Chondrocyte (in vitro differentiated cells): ENCODE measurements at places on chromosomes 3 and 15. TPM values are rescaled to one million over a fixed set of nuclear protein-coding genes. Genes with fewer than 3 reads are reported as not detected.

- peaks cover 18% of the 10 kb centered on the region for H3K27me3 ChIP-seq
- DNase-seq, result no peak
- H3K4me3 ChIP-seq, result no peak overlapping the region
- H3K4me1 ChIP-seq, result no peaks in the 10 kb centered on the region
- no peak overlapping the region for H3K27ac ChIP-seq
- no peaks in the 10 kb centered on the region for H3K36me3 ChIP-seq
Observed at GRCh38 chr3:191070762-191071403, 128.2 kb upstream of the OSTN start.

Gene BNC1
- total RNA-seq, result 1.7 to 2.8 TPM (median 2.3 TPM) in 3 replicates

Gene SMCO1
- total RNA-seq, result not detected in 3 replicates

Gene SLC38A3
- total RNA-seq, result 1.00 to 1.9 TPM (median 1.2 TPM) in 3 replicates

Gene PDCD10
- total RNA-seq, result 37.2 to 40.7 TPM (median 39.1 TPM) in 3 replicates

GRCh38 chr3:30760737-30761136, 133.7 kb downstream of the GADL1 start:
- H3K36me3 ChIP-seq, result no peaks in the 10 kb centered on the region
- H3K27me3 ChIP-seq, result no peaks in the 10 kb centered on the region
- no peak overlapping the region for H3K4me3 ChIP-seq
- no peaks in the 10 kb centered on the region for H3K4me1 ChIP-seq
- no peak overlapping the region for H3K27ac ChIP-seq

DNA sequence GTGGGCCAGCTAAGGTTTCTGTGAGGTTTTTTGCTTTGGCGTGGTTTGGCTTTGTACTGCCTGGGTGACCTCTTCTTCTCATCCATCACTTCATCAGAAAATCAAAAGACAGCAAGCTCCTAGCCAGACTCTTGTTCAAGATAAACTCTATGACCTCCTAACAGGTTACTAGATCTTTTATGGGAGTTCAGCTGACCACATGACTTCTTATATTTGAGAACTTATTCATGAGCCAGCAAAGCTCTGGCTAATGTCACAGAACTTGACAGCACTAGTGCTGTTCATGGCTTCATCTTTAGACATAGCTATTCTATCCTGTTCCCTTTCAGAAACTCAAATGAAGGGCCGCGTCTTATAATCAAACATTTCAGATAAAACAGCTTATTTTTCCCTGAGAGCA, 527.1 kb upstream of the GOLIM4 start:
- H3K36me3 ChIP-seq, result no peaks in the 10 kb centered on the region
- no peak overlapping the region for H3K27ac ChIP-seq
- H3K4me1 ChIP-seq, result peaks cover 6% of the 10 kb centered on the region
- H3K27me3 ChIP-seq, result no peaks in the 10 kb centered on the region

GRCh38 chr3:101154401-101154800, 161.2 kb upstream of the ABI3BP start:
- no peak overlapping the region for H3K4me3 ChIP-seq
- no peak overlapping the region for H3K27ac ChIP-seq
- peaks cover 3% of the 10 kb centered on the region for H3K36me3 ChIP-seq
- peaks cover 18% of the 10 kb centered on the region for H3K4me1 ChIP-seq
- H3K27me3 ChIP-seq, result no peaks in the 10 kb centered on the region

- H3K27ac ChIP-seq, result no peak overlapping the region
- H3K4me1 ChIP-seq, result peaks cover 11% of the 10 kb centered on the region
- no peaks in the 10 kb centered on the region for H3K27me3 ChIP-seq
- peaks cover 3% of the 10 kb centered on the region for H3K36me3 ChIP-seq
Observed at GRCh38 chr3:28989646-28990089, 291.2 kb upstream of the RBMS3 start.

GRCh38 chr3:152245498-152246170, 23.1 kb upstream of the MBNL1 start:
- peaks cover 5% of the 10 kb centered on the region for H3K4me1 ChIP-seq
- no peaks in the 10 kb centered on the region for H3K27me3 ChIP-seq
- no peak for DNase-seq
- no peak overlapping the region for H3K27ac ChIP-seq
- H3K4me3 ChIP-seq, result no peak overlapping the region

DNA sequence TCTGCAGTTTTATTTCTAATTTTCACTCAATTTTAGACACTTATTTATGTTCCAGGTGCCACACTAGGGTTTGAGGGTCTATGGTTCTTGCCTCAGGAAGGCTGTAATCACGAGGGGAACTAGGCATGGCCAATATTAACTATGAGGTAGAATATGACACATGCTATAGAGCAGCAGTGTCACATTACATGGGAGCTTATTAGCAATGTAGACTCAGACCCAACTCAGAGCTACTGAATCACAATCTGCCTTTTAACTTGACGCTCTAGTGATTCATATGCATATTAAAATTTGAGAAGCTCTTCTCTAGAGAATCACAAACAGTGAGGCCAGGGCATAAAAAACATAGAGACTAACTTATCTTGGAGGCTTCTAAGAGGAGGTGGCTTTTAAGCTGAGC, 32.8 kb upstream of the MRPL3 start:
- peaks cover 37% of the 10 kb centered on the region for H3K27me3 ChIP-seq
- H3K4me3 ChIP-seq, result no peak overlapping the region
- no peak for DNase-seq
- H3K4me1 ChIP-seq, result no peaks in the 10 kb centered on the region
